Mammary epithelial cell (primary cell): ENCODE measurements at places on chromosomes 11 and 22. TPM values are rescaled to one million over a fixed set of nuclear protein-coding genes. Genes with fewer than 3 reads are reported as not detected.
A peak's percentile ranks its signal among the peaks of the same experiment; 100 is the strongest.

DNA sequence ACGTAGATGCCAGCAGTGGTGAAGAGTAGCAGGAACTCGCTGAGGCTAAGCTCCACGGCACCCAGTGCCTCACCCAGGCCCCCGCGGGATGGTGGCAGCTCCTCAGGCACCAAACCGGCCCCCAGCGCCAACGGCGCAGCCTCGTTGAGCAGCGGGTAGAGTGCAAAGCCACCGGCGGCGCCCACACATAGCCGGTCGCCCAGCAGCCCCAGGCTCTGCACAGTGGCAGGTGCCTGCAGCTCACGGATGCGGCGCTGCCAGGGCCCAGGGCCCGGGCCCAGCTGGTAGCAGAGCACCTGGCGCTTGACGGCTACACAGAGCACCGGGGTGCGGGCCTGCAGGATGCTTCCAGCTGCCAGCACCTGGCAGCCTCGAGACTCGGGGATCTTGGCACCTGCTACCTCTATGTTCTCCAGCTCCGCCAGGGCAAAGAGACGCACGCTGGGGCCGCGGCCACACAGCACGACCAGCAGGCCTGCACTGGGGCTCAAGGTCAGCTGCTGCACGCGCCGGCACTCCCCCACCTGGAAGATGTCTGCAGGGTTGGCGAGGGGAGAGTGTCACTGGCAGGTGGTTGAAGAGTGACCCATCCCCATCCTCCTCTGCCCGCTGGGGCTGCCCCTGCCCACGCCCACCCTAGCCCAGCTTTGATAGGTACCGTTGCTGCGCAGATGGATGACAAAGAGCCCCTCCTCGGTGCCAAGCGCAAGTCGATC is 14.8 kb downstream of the CDC42BPG start:
- no peak for DNase-seq

DNA sequence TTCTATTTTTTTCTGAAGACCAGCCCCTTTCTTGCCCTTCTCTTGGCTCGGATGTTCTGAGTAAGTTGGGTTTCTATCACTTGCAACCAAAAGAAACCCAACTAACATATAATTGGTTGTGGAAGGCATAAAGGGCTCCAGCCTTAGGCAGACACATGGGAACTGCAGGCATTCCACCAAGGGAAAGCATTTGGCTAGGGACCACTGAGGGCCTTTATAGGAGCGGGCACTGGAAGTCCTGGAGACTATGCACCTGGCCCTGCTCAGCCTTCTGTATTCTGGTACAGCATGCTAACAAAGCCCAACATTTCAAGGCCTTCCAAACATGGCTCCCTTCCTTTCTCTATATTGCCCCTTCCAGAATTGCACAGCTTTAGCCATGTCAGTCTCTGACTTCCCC is 17.6 kb upstream of the LMO1 start:
- no peak for DNase-seq

DNA sequence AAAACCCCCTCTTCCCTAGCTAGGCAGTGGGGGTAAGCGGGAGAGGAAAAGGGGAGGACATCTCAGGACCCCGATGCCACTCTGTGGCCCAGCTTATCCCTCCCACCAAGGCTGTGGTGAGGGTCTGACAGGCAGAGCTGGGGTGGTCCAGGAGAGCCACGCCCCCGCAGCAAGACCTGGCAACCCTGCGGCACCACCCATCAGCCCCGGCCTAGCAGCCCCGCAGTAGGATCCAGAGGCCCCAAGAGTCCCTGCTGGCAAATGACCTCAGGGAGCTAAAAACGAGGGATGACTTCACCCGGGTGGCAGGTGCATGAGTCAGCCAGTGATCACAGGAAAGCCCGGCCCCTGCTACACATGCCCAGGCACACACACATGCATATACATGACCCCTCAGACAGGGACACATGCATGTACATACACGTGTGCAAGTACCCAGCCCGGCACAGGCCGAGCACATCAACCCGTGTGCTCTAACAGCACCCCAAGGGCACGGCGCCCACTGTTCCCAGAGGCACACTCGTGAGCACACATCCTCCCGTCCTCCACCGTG is 32.3 kb downstream of the ARVCF start:
- peak; percentile 86 for DNase-seq

GRCh38 chr11:115201111-115201792 is 303.0 kb downstream of the CADM1 start:
- peak; percentile 44 for DNase-seq

DNA sequence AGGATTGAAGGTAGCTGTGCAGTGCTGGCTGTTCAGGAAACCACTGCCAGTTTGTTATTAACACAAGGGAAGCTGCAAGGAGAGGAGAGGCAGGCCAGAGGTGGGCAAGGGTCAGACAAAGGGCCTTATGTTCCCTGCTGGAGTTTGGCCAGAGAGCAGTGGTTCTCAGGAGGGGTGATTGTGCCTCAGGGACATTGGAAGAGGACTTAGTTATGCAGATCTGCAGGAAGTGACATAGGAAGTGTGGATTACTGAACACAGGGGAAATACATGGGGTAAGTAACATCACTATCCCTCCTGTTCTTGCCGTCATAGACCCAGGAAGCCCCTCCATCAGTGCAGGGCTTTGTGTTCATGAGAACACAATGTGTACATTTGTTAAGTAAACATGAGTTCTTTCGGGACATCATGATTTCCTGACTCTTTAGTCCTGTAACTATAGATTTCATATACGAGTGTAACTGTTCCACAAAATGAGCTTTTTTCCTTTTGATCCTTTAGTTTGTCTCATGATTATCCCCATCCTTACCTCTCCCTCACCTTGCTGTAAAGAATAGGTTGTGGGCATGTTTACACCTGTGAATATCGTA is 5.9 kb downstream of the SRRD start:
- no peak for DNase-seq

GRCh38 chr22:30490399-30490798 is 15.1 kb downstream of the SEC14L4 start:
- DNase-seq: no peak

GRCh38 chr11:10409207-10409661 is 45.8 kb upstream of the AMPD3 start:
- no peak for DNase-seq

DNA sequence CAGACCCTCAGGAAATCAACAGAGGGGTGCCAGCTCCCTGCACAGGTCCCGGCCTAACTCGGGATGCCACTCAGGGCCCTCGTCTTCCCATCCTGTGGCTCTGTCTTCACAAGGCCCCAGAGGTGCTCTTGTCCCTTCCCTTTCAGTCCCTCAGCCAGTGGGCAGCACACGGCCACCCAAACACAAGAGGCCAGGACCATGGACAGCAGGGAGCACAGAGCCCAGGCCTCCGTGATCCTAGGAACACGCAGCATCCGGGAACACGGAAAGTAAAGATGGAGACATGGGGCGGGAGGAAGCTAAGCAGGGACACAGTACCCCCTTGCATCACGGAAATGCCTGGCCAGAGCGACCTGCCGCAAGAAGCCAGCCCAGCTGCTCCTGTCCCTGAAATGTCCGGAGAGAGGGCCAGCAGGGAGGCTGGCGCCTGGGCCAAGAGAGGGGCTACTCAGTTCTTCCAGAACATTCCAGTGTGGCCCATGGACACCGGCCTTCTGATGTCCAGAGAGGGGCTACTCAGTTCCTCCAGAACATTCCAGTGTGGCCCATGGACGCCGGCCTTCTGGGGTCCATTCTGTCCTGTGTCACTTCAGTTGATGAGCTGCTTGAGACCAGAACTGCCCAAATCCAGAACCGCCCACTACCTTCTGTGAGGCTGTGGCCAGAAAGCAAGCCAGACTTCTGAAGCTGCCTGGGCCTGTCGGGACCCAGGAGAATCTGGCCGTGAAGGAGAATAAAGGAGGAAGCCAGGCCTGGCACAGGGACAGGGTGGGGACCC is 274.0 kb downstream of the BRD1 start:
- no peak for DNase-seq

DNA sequence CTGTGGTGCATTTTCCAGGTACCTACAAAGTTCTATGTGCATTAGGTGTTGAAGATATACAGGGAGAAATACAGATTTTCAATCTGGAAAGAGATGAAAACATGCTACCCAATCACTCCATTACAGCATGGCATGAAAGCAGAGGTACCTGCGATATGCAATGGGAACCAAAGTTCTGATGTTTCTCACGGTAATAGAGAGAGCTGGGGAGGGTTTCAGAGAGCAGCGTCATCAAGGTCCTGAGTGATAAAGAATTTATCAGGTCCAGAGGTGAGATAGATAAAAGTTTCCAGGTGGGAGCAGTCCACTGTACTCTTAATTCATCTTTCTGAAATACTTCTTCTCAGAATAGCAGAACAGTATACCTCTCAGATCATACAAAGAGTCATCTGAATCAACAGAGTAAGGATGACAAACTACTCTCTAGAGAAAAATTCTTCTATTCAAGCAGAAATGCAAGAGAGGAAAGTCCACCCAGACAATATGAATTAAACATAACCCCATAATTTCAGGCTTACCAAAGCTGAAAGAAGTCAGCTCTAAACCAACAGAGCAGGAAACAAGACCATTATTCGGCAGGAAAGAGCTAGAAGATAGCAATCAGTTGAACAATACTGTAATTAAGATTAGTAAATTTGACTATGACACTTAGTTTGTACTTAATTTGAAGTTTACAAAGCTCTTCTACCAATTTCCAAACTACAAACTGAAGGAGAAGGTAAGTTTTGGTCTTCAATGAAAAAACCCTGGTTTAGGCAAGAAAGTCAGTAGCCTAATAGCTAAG is 12.8 kb downstream of the CTSC start:
- DNase-seq: no peak

DNA sequence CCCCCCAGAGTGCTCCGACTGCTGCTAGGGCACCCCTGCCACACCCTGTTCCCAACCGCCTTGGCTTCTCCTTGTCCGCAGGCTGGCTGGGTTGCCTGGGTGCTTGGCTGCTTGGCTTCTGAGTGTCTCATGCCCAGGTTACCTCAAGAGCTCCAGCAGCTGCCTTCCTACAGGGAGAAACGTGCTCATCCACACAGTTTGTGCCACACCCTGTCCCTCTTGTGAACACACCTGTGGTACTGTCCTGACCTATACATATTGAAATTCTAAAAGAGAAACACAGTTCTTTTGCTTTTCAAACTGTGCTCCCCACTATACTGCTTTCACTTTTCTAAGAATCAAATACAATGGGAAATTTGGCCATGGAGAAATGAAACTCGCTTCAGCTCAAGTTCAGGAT is 191.4 kb downstream of the DBX1 start:
- DNase-seq: peak; percentile 32

DNA sequence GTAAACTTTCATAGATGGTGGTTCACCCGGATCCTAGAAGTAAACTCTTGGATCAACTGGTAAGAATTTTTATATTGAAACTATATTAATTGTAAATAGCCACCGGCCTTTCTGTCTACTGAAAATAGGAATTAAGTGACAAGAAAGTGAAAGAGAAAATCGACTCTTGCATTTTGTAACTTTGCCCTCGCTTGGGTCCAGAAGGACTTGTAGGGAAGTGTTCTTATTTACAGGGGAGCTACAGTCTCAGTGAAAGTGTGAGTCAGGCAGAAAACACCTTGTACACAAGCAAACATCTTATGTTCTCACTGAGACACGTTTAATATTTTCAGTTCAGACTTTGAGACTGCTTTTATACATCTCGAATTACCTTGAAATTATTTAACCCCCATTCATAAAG is 238.9 kb downstream of the BLID start:
- DNase-seq: no peak

DNA sequence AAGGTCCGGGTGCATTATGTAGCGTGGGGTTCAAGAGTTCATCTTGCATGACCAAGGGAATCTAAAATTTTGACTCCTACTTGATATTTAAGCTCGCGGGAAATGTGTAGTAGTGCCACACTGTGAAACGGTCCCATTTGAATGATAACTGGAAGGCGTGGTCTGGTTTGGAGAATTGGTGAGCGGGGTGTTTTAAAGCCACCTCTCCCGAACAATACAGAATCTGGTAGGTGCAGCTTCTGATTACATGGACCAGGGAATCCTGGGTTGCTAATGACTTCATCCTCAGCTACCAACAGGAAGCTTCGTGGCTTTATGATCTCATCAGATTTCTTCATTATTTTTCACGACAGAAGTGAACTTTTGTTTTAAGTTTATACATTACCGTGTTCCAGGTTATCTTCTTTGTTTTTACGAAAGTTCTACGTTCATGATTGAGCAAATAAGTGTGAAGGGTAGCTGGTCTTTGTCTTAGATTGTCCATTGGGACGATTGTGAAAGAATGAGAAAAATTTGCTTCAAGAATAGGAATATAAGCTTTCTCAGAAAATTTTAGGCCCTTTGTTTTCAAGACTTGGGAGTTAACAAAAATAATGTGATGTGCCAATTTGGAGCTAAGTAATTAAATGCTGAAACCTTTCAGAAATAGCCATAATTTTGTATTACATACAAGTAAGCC is 1.7 kb downstream of the QSER1 start:
- DNase-seq: peak; percentile 88

DNA sequence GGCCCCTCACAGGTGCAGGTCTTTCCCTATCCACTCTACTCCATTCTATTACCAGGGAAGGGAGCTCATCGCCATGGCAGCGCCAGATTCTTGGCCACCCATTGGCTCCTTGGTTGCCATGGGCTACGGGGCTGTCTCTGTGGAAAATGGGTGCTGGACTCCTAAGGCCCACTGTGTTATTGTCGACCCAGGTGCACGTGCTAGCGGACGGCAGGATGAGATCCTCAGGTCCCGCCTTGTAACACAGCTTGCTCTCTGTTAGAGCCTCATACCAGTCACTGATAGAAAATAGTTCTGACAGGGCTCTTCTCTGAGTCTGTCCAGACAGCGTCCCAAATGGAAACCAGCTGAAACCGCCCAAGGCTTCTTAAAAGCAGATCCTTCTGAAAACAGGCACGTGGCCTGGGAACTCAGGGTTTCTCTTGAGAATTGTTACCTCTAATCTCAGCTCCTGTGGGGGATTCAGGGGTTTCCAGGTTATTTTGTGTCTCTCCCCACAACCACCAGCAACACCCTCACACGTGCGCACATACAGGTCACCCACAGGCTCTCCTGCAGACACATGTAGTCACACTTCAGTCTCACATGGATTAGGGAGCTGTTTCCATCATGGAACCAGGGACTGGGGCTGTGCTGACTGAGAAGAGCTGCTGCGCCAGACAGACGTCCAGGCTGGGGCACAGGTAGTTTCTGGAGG is 1.5 kb downstream of the TUB start:
- DNase-seq: no peak

DNA sequence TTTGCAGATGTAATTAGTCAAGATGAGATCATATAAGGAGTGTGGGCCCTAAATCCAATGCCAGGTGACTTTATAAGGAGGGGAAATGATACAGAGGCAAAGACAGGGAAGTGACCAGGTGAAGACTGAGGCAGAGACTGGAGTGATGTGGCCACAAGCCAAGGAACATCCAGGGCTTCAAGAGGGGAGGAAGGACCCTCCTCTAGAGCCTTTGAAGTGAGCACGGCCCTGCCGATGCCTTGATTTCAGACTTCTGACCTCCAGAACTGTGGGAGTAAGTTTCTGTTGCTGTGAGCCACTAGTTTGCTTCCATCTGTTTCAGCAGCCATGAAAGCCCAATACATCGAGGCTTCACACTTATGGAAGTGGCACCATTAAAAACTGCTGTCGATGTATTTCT is 78.7 kb downstream of the SHANK2 start:
- no peak for DNase-seq

RIMBP3B gene
- not detected for total RNA-seq

ANO3 gene
- not detected for total RNA-seq

RAG2 gene
- total RNA-seq: not detected

FAM227A gene
- total RNA-seq: 5.7 TPM

B4GALNT4 gene
- 1.5 TPM for total RNA-seq

OR4C11 gene
- total RNA-seq: not detected
